ENCODE measurements at places on chromosomes 1 and 21. TPM values are rescaled to one million over a fixed set of nuclear protein-coding genes. Genes with fewer than 3 reads are reported as not detected.

OR10J1 gene
- total RNA-seq, result not detected

KCTD3 gene
- total RNA-seq, result 3.0 TPM

CALML6 gene
- total RNA-seq, result 0.47 TPM

DNA sequence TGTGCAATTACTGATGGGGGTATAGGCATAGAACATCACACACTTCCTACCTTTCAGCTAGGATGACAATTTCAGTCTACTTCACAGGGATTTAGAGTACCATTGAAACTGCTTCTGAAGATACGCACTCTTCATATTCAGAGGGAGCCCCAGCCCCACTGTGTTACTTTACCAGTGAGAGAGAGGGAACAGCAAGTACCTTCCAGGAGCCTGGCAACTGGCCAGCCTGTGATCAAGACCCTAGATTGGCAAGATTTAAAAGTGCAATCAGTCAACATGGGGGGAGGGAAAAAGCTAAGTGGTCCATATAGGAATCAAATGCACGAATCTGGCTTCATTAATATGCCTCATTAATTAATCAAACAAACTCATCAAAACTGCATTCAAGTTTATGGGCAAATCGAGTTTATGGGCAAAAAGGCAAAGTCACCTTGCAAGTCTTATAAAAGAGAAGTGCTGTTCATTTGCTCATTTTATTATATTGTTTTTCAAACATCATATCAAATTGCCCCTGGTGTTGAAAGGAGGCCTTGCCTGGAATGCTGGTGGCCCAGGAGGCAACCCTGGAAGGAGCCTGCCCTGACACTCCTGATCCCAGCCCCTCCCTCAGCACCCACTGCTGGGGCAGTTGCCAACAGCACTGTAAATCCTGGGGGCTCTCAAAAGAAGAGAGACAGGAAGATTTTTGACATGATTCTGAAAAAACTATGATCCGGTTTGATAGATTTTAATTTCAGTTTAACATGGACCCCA, 184.9 kb upstream of the DPT start:
- no peak for DNase-seq

DNA sequence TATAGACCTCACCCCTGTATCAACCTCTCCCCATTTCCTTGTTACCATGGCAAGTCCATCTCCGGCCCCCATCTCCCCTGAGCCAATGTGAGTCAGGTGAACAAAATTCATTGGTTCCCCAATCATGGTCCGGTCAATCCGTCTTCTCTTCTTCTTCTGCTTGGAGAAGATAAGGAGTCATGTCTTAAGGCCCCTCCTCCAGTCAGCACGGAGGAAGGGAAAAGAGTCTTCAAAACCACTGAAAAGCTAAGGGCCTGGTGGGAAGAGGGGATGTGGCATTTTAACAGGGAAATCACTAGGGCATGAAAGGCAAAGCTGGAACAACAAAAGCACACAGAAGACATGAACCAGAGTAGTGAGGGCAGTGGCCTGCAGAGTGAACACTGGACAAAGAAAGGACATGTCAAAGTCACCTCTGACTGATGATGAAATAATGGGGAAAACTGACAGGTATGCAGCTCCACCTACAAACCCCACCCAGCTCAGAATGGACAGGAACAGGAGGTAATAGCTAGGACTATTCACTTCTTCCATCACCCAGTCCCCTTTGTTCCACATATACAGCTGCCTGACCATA, 4.4 kb downstream of the CDC42SE1 start:
- DNase-seq, result no peak

TSSK3 gene
- not detected for total RNA-seq

DNA sequence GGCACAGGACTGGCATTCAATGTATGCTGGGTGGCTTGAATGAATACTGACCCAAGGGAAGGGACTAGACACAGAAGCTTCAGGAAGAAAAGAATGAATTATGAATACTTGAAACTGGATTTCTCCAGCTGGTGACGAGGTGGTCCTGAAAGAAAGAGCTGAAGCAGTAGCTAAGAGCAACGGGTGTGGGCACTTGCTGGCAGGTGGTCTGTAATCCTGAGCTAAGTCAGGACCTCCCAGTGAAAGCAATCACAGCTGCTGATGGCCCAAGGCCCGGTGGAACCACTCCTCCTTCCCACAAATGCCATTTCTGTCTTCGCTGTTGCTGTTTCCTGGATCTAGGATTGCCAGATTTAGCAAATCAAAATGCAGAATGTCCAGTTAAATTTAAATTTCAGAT, 47.0 kb downstream of the NEK2 start:
- DNase-seq, result no peak

F13B gene
- total RNA-seq, result not detected

DNA sequence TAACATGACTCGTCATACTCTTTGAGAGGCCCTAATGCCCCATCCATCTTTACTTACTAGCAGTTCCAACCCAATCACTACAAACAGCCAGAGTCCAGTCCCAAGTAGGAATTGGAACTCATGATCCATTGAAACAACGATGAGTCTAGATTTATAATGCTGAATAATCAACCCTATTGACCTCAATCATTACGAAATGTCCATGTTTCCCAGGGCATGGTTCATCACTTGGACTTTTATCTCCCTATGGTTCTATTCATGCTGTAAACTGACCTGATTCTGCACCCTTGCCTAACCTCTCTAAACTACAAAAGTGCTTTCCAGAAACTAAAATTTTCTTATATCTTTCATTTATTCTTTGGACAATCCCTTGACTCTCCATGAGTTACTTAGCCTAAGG, 840.0 kb upstream of the B3GALT2 start:
- DNase-seq, result no peak

TRIM17 gene
- total RNA-seq, result 0.96 TPM

DNA sequence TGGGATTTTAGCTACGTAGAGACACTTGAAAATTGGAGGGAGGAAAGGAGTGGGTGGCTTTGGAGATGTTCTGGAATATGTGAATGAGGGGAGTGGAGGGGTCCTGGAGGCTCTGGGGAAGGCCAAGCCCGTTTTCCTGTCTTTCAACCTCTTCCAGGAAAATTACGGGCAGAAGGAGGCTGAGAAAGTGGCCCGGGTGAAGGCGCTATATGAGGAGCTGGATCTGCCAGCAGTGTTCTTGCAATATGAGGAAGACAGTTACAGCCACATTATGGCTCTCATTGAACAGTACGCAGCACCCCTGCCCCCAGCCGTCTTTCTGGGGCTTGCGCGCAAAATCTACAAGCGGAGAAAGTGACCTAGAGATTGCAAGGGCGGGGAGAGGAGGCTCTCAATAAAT, 442 bp upstream of the RUSC1 start:
- no peak for DNase-seq

DNA sequence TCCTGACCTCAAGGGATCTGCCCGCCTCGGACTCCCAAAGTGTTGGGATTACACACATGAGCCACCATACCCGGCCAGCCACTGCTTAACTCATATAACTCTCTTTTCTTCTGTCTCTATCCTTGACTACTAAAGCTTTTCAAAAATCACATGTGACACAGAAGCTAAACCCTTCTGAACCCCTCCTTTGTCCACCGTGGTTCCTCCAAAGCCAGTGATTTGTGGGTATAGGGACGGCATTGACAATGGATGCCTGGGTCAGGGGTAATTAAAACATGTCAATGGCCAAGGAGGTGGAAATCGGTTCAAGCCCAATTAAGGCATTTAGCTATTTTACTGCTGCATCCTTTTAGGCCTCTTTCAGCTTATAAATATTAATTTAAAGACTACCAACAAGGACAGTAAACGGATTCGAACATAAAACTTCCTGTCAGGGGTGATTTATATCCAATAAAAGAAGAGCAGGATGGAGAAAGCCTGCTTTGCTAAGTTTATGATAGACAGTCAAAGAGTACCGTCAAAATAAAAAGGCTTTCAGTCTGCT, 242.3 kb downstream of the GPATCH2 start:
- no peak for DNase-seq

BRINP3 gene
- total RNA-seq, result not detected

C1orf74 gene
- 0.63 TPM for total RNA-seq

Data from CD4-positive, alpha-beta T cell (primary cell).